ENCODE measurements at places on chromosomes 3 and 15. TPM values are rescaled to one million over a fixed set of nuclear protein-coding genes. Genes with fewer than 3 reads are reported as not detected.
A peak's percentile ranks its signal among the peaks of the same experiment; 100 is the strongest.

DNA sequence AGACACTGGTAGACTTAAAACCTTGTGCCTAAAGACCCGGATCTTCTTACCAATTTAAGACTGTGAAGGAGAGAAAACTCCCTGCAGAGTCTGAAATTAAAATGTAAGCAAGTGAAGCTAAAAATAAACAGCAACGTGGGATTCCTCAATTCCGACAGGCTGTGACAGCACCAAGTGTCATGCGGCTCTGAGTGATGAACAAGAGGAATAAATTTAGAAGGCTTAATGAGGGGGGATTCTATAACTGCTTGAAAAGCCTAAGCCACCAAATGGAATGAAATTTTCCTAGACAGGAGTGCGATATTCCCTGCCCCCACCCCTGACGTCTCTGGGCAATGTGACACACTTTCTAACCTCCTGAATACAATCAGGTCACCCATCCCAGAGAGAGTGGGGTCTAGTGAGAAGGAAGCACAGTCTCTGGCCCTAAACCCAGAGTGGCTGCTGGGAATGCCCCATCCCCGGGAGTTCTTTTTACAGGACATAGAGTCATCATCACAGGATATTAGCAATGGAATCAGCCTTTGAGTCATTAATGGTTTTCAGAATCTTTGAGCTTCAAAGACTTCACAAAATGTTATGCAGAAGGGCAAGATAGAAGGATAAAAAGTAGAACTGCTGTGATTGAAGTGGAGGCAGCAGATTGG lies 114.3 kb downstream of the EDEM1 start:
- peak; percentile 10 for DNase-seq

DNA sequence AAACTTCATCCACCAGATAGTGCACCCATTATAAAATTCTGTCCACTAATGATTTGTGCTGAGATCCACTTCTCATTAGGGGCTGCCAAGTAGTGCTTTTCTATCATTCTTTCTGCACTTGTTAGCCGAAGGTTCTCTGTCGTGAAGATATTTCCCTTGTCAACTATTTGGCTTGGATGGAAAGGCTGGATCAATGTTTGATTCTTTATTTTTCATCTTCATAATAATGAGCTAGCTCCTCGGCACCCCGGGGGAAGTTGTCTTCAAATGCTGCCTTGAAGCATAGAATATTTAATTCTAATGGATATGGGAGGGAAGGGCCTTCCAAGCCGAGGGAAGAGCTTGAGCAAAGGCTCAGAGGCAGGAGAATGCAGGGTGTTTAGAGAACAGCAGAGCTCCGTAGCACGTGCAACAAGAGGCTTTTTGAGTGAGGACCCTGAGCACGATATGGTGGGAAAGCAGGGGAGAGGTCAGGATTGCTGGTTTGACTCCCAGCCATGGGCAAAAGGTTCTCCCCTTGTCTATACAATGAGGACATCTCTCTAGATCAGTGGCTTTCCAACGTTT lies 16.3 kb upstream of the MUC20 start:
- DNase-seq = no peak

GRCh38 chr3:45480218-45480617 lies 91.8 kb downstream of the LARS2 start:
- DNase-seq = peak; percentile 34

GRCh38 chr3:57141719-57142410 lies 23.3 kb downstream of the IL17RD start:
- DNase-seq = no peak

- no peak for DNase-seq
Measured at GRCh38 chr3:52237006-52237656, 1.8 kb downstream of the TWF2 start.

- no peak for DNase-seq
Measured at GRCh38 chr3:50241713-50242380, 5.8 kb downstream of the GNAI2 start.

DNA sequence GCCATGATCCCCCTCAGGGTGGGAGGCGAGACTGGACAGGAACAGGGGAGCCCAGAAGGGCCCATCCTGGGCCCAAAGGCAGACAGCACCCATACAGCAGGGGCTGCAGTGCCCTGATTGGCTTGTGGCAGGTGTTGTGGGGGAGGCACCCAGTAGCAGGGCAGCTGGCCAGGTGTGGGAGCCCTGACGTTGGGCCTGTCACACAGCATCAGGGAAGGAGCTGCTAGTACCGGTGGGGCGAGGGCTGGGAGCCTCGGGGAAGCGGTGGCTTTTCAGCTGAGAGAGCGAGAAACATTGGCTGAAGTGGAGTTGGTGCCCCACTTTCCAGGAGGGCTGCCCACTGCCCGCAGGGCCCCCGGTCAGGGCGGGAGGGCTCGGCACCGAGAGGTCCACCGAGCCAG lies 19.7 kb upstream of the CYP11A1 start:
- DNase-seq = no peak

DNA sequence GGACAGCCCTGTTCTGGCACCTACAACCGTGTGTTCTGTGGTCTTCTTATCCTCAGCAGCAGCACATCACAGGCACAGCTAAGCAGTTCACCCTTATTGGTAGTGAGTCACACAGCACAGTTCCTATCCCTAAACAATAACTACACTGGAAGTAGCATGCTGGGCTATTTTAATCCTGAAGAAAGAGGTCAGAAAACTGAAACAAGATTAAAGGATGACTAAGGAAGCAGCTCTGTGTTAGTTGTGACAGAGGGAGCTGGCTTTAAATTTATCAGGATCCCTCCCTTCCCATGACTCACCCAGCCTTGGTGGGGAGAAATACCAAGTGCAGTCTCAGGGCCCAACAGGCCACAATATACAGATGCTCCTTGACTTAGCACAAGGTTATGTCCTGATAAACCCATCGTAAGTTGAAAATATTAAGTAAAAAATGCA lies 144.3 kb downstream of the ERC2 start:
- peak; percentile 14 for DNase-seq

- peak; percentile 33 for DNase-seq
Measured at GRCh38 chr15:85403745-85404144, 23.3 kb downstream of the AKAP13 start.

DNA sequence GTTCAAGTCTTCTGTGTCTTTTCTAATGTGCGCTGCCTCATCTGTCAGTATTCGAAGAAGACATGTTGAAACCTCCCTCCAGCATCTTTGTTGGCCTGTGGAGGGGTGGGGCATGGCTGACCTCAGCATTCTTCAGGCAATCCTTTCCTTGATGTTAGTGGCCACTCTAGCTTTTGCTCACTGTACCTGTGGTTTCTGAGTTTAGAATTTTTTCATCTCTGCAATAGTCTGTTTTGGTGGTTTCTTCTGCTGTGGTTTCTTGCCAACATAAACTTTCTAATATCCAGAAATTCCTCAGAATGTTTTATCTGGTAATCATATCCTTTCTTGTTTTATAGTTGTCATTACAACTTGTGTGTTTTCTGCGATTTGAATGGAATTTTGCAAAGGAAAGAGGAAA lies 251.3 kb upstream of the NR2E3 start:
- DNase-seq = peak; percentile 85

DNA sequence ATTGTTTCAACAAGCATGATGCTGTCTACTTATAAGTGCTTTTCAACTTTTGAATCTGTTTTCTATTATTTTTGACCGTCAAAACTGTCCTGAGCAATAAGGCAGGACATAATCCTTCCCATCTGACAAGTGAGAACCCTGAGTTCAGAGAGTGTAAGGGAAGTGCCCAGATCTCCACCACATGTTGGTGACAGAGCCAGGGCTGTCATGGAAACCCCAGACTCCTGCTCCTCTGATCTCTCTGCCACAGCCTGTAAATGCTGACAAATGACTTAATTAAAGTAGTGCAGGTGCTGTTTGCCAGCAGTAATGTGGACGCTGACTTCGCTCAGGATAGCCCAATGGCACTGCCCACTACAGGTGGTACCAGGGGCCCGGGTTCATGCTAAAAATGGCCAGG lies 40.3 kb downstream of the SPSB4 start:
- no peak for DNase-seq

DNA sequence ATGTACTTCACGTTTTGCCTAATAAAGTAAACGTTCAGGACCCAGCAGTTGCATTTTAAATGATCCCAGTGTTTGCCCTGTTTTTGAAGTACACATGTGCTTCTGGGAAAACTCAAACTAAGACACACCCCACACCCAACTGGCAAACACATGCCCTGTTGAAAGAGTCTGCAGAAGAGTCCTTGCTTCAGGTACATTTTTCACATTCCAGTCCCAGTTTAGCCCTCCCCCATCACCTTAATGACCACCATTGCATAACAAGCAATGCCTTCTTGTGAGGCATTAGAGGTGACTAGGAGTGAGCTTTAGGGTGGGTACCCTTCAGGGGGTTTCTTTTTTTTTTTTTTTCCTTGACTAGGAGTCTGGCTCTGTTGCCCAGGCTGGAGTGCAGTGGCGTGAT lies 322.3 kb downstream of the CNTN4 start:
- DNase-seq = no peak

- no peak for DNase-seq
Measured at GRCh38 chr3:133520286-133520685, 53.2 kb upstream of the CDV3 start.

DNA sequence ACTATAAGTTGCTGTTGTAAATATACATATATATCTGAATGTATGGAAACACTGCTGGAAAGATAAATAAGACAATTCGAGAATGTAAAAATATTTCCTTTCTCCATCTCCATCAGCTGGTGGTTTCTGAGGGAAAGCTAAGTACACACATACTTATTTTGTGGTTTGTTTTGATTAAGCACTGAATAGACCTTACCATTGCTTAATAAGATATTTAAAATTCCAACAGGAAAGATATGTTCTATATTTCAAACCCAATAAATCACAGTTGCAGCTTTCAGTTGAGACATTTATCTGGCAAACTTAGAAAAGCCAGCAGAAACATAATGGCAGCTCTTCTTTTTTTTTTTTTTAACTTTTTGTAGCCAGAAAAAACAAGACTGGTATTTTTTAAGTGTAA lies 160.4 kb downstream of the VGLL3 start:
- peak; percentile 18 for DNase-seq

GRCh38 chr3:5251196-5251583 lies 63.7 kb downstream of the EDEM1 start:
- no peak for DNase-seq

The SERPINI1 gene
- 3.2 TPM for total RNA-seq

The GATA2 gene
- total RNA-seq = 79.2 TPM

The SLC28A1 gene
- total RNA-seq = not detected

The TIPIN gene
- total RNA-seq = 15.7 TPM

The C3orf22 gene
- total RNA-seq = not detected

The GOLGA8S gene
- total RNA-seq = not detected

The POPDC2 gene
- 0.22 TPM for total RNA-seq

The GOLGA8G gene
- not detected for total RNA-seq

The RARB gene
- total RNA-seq = 1.7 TPM

The SUCNR1 gene
- not detected for total RNA-seq

The CILP gene
- not detected for total RNA-seq

The RCCD1 gene
- 14.8 TPM for total RNA-seq

The HGD gene
- total RNA-seq = 0.28 TPM
